Stomach (tissue), 19 donors: ENCODE measurements at places on chromosomes 5 and 9. TPM values are rescaled to one million over a fixed set of nuclear protein-coding genes. Genes with fewer than 3 reads are reported as not detected.

The SUB1 gene
- total RNA-seq = 167 TPM

The PCDHGA9 gene
- total RNA-seq = 2.3 TPM

The GRM6 gene
- not detected for total RNA-seq

The OLFM1 gene
- 11.2 TPM for total RNA-seq
